ENCODE measurements at places on chromosomes 11 and 22.

- DNase-seq, result no peak
These were observed 159.9 kb downstream of the FBXO7 start for GRCh38 chr22:32634421-32634981.

DNA sequence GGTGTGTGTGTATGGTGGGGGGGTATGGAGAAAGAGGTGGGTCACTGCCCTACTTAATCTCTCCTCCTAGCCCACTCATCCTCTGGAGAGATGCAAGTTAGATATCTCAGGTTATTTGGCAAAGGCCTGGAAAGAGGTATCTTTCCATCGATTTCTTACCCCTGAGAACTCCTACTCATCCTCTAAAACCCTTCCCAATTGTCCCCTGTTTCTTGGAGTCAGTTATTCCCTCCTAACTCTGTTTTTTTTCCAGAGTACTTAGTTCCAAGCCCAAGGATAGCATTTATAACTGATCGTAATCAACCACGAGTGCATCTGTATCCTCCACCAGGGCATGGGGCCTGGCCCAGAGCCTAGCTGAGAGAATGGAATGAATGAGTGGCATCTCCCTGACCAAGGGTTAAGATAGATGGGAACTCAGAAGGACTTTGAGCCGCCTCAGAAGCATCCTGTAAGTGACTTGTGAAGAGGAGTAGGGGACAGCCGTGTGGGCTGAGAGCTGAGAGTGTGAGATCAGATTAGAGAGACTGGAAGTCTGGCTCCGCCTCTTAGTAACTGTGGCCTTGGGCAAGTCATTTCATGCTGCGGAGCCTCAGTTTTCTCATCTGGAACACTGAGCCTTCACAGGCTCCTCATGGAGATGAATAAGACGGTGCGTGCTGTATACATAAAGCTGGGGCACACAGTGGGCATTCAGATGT, 16.2 kb downstream of the CD6 start:
- no peak for DNase-seq

GRCh38 chr11:69440876-69441275, 40.6 kb upstream of the LINC01488 start:
- DNase-seq, result no peak

DNA sequence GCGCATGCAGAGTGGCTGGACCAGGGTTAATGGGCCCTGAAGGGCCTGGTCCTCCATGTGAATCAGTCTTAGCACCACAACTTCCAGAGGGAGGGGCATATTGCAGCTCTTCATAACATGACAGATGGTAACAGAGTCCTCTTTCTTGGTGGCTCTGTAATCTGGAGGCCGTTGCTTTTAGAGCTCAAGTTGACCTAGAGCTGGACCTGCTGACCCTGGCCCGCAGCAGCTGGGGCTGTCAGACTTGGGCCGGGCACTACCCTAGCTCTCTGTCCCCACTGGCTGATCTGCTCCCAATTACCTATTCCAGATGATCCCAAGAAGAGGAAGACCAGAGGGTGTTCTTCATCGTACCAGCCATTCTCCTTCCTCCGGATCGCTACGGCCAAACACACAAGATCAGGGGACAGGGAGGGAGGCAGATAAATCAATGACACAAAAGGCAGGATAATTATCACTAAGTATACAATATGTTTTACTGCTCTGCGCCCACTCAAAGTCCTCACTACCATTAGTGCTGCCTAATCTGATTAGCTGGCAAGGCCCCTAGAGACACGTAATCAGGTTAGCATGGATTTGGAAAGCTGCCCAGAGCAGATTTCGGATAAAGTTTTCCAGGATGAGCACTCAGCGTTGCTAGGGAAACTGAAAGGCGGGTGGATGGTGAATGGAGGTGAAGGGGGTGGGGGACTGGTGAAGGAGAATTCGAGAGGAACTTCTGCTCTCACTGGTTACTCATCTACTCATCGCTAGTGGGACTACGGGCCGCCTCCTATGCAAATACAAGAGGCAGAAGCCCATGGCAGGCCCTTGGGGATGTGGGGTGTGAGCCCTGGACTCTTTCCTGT, 64.5 kb upstream of the PHOX2A start:
- no peak for DNase-seq

DNA sequence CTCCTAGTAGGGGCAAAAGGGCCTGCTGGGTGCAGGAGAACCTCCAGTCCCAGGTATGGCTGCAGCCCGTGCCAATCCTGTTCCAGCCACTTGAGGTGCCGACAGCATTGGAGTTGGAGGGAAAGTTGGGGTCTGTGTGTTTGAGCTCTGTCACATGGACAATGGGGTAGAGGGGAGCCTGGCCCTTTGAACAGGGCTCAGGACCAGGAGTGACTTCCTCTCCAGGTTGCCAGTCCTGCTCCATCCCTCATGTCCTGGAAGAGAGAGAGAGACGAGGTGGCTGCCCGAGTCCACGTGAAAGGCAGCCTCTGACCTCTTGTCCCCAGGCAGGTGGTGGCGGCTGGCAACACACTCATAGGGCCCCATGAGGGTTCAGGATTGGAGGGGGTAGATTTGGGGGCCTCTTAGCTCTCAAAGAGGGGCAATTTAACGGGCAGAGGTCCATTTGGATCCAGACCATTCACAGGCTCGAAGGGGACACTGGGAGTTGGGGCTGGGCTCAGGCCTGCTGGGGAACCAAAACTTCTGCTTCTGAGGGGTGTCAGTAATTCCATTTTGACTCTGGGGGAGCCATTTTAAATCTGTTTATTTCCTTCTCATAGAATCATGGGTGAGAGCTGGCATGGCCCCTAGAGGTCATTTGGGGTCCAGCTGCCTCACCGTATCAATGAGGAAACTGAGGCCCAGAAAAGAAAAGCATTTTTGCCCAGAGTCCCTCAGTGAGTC, 4.1 kb downstream of the ADORA2A start:
- no peak for DNase-seq

DNA sequence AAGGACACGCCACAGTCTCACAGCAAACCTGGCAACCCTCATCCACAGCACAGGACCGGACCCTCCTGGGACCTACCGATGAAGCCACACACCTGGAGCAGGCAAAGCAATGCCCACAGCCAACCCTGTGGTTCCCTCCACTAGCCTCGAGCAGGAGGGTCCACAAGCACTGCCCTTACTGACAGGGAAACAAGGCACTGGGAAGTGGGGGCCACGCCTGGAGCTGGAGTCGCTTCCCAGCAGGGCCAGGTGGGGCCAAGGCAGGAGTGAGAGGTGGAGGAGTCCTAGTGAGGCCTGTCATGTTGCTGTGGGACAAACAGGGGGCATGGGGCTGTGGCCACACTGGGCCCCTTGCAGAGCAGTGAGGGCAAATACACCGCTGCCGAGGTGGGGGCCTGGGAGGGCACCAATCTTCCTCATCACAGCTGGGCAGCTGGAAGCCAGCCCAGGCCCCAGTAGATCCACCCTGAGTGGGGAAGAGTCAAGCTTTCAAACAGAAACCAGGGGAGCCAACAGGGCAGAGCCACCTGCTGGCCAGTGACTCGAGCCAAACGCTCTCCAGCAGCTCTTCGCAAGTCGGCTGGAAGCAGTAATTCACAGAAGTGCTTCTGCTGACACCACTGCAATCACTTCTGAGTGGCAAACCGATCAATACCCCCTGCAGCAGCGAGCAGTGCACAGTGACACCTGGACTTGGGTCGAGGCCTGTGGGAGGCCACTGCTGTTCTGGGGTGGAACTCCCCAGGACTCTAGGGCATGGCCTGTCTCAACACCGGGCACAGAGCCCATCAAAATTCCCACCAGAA, 13.7 kb downstream of the SULT4A1 start:
- no peak for DNase-seq

DNA sequence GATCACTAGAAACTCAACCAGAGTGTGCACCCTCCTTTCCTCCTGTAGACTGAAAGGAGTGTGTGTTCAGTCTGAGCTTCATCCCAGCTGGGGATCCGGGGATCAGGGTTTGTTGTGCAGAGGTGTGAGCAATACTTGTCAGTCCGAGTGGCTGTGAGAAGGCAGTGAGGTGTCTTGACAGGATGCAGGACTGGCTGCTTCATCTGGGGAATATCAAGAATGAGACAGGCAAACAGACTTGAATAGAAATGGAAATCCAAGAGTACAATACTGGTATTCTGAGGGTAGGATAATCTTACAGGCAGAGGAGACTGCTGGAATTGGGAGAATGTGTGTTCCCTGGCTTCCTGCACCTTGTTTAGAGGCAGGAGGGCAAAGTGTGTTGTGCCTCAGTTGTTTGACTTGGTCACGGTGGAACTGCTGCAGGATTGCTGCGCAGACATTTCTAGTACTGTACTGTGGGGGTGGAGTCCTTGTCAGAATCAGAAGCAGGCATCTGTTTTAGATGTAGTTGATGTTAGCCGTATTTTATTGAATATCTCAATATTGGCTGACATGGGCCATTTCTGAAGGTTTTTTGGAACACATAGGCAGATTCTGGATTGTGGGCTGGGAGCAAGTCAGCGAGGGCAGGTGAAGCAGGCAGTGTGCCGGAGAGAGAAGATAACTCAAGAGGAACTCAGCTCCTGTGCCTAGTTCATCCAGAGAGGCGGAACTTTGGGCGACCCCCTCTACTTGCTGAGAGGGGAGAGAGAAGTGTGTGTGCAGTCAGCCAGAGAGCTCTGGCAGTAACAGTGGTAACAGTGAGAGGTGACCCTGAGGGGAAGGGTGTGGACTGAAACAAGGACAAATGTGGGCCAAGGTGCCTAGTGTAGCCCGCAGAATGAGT, 27.1 kb upstream of the GRK2 start:
- no peak for DNase-seq

DNA sequence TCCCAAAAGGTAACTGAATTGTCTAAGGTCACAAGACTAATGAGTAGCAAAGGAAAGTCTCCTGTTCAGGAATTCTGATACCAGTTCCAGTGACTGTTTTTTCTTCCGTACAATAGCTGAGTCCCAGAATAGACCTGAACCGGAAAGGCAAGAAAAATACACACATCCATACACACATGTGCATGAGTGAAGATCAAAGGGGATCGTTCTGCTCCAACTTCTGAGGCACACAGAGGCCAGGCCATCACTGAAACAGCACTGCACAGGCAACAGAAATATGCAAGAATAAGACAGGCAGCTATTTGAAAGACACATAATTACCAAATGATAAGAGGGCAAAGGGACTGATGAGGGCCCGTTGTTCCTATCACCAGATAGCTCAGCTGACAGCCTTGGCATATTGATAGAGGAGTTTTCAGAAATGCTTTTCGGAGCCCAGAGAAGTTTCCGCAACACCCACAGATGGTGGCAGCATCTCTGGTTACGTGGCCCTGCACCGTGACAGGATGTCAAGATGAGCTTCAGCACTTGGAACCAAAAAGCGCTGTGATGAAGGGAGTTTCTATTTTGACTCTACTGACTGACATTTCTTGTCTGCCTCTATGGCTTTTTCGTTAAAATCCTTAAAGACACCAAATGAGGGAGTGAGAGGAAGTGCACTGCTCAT, 280.6 kb downstream of the LARGE1 start:
- no peak for DNase-seq

- DNase-seq, result no peak
These were observed 15.9 kb downstream of the RIBC2 start for GRCh38 chr22:45429424-45429823.

DNA sequence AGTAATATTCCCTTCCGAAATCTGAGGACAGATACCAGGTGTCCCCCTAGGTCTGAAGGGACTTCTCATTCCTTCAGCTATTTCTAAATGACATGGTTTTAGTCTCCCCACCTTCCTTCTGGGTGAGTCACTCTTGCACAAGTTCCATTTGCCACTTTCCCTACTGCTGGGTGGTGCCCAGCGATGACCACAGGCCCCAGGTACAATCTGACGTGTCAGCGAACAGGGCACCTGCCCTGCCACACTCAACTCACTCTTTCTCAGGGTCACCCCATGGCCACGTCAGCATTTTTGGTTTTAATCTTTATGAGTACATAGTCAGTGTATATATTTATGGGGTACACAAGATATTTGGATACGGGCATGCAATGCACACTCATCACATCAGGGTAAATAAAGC, 17.2 kb downstream of the POU2AF1 start:
- DNase-seq, result no peak

DNA sequence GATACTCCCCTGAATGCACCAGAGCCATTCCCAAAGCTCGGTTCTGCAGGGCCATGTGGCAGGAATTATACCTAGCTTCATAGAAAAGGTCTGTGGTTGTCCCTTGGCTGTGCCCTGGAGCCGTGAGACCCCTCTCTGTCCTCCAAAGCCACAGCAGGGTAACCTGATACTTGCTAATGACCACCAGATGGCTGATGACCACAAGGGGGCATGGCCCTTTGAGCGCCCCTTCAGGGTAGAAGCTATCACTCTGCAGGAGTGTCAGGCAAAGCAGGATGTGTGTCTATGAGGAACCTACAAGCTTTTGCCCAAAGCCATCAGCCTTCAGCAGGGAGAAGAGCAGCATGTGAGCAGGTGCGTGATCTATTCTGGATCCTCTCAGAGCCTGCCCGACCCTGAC, 95.3 kb downstream of the NTM start:
- DNase-seq, result no peak

DNA sequence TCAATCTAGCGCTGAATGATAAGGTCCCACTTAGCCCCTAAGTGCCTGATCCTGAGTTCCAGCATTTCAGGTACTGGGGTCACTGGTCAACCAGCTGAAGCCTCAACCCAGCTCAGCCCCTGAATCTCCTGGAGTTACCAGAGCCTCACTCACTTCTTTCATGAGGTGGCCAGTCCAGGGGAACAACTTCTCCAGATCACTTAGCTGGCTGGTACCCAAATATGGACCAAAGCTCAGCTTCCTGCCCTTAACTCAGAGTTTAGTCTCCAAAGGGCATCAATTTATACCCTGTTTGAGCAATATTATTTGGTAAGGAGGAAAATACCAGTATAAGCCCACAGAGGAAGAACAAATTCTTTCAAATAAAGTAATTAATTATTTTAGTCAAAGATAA, 105.6 kb downstream of the SLC1A2 start:
- no peak for DNase-seq

- peak; percentile 91 for DNase-seq
These were observed 2.2 kb downstream of the SLC25A22 start for GRCh38 chr11:795634-796564.

DNA sequence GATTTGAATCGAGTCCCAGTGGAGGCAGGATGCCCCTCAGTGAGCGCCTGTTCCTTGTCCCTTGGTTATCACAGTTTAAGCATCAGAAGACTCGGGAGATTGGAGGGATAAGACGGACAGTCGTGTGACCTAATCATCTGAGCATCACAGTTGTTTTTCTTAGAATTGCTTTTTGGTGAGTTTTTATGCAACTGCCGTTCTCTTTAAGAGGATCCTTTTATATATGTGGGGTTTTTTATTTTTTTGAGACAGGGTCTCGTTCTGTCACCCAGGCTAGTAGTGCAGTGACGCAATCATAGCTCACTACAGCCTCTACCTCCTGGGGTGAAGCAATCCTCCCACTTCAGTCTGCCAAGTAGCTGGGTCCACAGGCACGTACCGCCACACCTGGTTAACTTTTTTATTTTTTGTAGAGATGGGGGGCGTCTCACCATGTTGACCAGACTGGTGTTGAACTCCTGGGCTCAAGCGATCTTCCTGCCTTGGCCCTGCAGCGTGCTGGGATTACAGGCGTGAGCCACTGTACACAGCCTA, 16.5 kb downstream of the NUP50 start:
- no peak for DNase-seq

- DNase-seq, result no peak
These were observed 291.0 kb downstream of the GUCY1A2 start for GRCh38 chr11:106727256-106727655.

GRCh38 chr11:92636543-92637188, 332.8 kb upstream of the MTNR1B start:
- DNase-seq, result no peak

- DNase-seq, result no peak
These were observed 33.7 kb upstream of the APOBEC3A start for GRCh38 chr22:38923463-38924346.

- DNase-seq, result no peak
These were observed 20.9 kb downstream of the POU2AF3 start for GRCh38 chr11:111319296-111319695.

- no peak for DNase-seq
These were observed 3.4 kb upstream of the OR4C6 start for GRCh38 chr11:55658608-55659007.
